ENCODE measurements at places on chromosomes 5 and 9. TPM values are rescaled to one million over a fixed set of nuclear protein-coding genes. Genes with fewer than 3 reads are reported as not detected.

Gene CDKN2B-AS1
- 0.24 TPM for total RNA-seq

DNA sequence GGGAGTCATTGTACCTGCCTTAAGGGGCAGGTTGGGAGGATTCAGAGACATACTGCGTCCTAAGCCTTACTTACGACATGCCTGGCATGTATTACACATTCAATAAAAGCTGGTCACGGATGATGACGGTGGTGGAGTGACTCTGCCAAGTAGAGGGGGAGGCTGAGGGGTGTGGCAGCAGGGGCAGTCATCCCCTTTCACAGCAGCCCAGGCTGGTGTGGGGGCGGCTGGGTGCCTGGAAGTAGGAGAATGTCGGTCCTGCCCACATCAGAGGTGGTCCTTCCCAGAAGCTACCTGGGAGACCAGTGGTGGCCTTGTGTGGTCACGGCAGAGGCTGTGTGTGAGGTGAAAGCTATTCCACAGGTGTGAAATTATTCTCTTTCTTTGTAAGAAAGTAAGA is 8.9 kb downstream of the ZBTB34 start:
- DNase-seq: no peak

GRCh38 chr9:124414612-124415011 is 630 bp downstream of the PSMB7 start:
- no peak for DNase-seq

DNA sequence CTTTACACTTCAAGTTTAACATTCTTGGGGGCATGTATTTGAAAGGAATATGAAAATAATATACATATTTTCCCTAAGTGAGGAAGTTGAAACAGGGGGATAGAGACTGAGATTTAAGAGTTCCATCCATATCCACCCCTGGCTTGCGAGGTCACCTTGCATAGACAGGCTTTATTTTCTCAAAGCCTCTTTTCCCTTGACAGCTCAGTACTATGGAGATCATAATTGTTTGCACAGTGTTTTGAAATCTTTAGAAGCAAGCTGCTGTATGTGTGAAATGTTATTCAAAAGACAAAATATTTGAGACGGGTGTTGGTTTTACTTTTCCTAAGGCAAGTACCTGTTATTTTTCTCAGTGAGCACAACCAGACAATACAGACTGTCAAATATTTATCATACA is 163.1 kb downstream of the LRRC70 start:
- DNase-seq: no peak

- DNase-seq: peak; percentile 90
Observed at GRCh38 chr9:33510262-33511183, 13.5 kb upstream of the ANKRD18B start.

DNA sequence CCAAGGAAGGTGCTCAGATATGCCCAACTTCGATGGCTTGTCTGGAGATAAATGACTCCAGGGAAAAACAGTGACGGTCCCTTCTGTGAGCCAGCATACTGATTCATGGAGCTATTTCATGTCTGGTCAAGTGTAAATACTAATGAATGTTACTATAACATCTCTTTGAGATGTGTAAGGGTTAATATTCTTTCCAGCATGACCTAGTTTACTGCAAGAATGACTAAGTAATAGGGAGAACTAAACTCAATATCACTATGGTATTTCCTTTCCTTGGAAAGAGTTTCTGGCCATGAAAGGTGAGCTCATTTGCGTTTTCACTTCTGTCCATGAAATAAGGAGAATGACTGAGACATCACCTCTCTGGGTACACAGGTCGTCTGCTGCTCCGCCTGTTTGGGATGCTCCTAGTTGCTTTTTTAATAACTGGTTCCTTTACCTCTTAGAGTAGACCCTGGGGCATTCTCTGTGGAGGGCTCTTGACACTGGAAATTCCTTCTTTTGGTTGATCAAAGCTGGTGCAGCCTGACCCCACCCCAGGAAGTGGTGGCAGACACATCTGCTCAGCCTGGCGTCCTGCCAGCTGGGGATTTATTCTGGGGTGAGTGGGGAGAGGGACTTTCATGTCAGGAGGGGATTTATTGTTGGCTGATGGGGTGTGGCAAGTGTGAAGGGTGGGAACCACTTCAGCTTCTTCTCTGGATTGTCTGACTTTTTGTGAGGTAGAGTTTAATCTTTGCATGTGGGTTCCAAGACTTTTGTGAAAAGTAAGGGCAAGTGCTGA is 250.0 kb upstream of the MPDZ start:
- peak; percentile 18 for DNase-seq

DNA sequence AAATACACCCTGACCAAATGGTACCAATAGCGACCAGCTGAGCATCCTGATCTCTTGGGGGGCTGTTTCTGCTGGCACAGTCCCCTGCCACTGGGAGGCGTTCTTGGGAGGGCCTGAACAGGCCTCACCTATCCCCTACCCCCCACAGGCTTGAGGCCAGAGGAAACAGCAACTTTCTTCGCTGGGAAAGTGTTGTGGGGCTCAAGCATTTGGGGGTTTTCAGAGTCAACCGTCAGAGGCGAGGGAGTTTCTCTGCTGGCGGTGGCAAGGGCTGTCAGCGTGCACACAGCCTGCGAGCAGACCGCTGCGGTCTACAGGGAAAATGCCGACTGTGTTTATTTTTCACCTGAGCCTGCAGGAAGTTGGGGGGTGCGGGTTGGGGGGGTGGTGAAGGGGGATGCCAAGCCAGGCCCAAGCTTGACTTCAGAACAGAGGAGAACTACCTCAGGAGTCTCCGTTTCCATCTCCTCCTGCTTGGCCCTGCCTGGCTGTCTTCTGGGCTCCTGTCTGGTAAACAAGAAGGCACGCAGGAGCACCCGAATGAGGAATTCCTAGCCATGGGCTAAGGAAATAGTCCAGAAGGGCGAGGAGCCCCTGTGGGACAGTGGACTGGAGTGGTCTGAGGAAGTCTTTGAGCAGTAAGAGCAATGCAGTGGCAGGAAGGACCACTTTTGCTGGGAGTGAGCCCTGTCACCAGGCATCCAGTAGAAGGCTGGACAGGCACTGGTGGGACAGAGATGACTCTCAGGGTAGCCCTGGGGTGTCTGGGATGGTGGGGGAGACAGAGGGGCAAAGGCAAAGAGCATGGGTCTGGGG is 18.1 kb downstream of the TCF7 start:
- no peak for DNase-seq

Gene PCDHGB5
- 6.4 TPM for total RNA-seq

DNA sequence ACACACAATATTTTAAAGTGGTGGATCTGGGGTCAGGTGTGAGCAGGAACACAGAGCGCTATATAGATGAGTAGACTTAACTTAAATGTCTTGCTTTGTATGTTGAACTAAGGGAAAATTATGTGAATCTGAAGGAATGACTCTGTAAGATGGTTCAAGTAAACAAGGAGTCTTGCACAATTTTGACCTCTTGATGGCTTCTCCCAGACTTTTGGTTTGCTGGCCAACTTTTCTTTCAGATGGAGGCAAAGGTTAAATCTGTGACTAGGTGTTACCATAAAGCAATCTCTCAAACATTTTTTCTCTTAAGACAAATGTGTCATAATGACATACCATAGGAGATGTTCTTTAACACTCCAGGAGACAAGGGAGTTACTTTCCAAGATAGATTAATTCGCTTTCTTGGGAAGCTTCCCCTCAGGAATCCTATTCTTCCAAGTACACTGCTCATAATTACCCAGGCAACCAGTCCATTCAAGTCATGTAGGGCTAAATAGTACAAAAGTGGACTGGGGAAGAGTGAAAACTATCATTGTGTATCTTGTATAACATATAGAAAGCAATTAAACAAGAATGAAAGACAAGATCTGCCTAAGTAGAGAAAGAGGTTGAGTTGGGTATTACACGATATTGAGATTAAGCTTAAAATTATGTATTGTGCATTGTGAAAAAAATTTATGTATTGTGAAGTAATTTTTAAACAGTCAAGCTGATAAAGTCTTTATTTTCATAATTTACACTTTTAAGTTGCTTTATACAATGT is 60.3 kb upstream of the SLC27A6 start:
- DNase-seq: no peak

Gene ATP6V1G1
- total RNA-seq: 97.0 TPM
